CD4-positive, alpha-beta T cell treated with Interleukin-2 at 100 ng/mL for 4 hours (primary cell): ENCODE measurements at places on chromosomes 3 and 15.

DNA sequence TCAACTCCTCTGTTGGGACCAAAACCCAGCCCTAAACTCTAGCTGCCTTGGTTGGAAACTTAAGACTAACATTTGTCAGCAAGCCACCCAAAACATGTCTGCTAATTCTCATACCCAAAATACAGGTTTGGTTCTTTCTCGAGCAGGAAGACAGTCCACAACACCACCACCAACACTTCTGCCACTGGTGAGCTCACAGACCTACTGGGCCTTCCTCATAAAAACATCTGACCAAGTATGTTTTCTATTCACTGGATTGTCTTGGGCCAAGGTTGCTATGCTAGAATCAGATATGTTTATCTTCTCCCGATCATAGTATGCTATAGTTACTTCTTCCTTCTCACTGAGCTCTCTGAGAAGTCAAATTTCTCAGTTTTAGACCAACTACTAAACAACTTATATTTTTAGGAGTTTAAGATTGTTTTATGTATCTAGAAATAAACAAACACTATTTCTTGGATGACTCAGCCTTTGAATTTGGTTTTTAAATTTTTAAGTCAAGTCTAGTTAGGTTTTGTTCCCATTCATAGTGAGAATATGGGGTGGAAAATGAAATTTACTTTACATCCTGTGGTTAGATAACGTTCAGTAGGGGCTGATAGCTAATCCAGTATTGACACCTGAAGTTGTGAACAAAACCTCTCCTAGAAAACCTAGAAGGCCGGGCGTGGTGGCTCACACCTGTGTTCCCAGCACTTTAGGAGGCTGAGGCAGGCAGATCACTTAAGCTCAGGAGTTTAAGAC, 360.5 kb downstream of the RSL24D1 start:
- no peak for DNase-seq

DNA sequence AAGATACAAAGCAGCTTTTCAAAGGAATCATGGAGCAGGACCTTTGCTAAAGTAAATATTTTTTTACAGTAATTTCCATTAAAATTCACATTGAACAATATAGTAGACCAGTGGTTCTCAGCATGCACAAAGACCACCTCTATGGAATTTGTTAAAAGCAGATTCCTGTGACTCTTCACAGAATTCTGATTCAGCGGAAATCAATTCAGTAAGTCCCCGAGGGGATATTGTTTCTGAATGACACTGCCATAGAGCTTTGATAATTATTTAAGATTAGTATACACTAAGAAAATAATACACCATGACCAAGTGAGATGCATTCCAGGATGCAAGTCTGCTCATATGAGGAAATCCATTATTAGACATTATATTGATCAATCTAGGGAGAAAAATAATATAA, 161.9 kb upstream of the TNIK start:
- DNase-seq = no peak

DNA sequence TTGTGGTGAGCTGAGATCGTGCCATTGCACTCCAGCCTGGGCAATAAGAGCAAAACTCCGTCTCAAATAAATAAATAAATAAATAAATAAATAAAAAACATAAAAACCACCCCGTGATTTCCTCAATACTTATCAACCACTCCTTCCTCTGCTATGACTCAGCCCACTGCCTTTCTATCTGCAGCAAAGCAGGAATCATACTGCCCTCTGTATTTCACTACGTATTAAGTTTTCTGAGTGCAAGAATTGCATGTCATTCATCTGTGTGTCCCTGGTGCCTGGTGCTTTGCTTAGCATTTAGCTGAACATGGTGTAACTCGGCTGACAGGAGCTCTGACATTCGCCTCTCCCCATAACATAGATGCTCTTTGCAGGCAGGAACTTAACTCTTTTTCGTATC, 7.1 kb downstream of the LSG1 start:
- DNase-seq = no peak

DNA sequence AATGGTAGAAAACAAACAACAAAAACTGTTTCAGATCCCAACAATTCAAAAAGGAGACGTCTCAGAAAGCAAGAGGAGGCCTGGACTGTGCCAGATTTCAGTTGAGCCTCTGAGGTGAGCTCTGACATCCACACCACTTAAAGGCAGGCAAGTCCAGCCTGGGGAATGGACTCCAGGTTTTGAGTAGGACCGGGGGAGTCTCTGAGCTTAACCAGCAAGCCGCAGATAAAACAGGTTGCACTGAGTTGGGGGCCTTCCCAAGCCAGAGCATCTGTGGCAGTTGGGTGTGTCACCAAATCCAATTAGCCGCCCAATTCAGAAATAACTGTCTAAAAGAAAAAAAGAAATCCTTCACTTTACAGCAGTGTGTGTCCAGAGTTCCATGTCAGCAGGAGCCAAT, 54.7 kb downstream of the OXNAD1 start:
- DNase-seq = no peak

DNA sequence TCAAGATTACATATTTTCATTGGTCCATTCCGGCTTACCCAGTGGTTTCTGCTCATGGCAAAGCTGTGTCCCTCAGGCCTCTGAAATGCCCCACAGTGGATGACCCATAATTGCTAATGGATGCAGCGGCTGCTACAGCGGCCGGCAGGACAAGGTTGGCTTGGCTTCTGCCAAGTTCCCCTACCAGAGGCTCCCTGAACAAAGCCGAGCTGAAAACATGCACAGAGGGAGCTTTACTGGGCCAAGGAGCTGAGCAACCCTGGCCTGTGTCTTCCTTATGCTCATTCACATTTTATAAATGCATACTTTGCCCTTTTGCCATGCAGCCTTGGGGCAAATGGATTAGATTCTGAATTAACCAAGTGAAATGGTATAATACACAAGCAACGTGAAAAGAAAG, 150.5 kb downstream of the NTRK3 start:
- no peak for DNase-seq
